ENCODE measurements at places on chromosomes 1 and 21. TPM values are rescaled to one million over a fixed set of nuclear protein-coding genes. Genes with fewer than 3 reads are reported as not detected.

The IQGAP3 gene
- 0.81 TPM for total RNA-seq

The COL16A1 gene
- 43.1 TPM for total RNA-seq

The NFIA gene
- total RNA-seq = 79.7 TPM

The CDCA8 gene
- total RNA-seq = 0.16 TPM

The CCDC181 gene
- 1.2 TPM for total RNA-seq

The MIXL1 gene
- total RNA-seq = not detected

The TMEM81 gene
- 2.1 TPM for total RNA-seq

The FAM167B gene
- total RNA-seq = 0.71 TPM

The HAO2 gene
- not detected for total RNA-seq
